ENCODE measurements at places on chromosomes 7 and 10.

GRCh38 chr10:48803801-48804584 lies 119.3 kb downstream of the WDFY4 start:
- DNase-seq = no peak

GRCh38 chr10:118915161-118915560 lies 114.4 kb upstream of the NANOS1 start:
- DNase-seq = no peak

GRCh38 chr7:100132126-100132525 lies 5.4 kb downstream of the MBLAC1 start:
- DNase-seq = no peak

DNA sequence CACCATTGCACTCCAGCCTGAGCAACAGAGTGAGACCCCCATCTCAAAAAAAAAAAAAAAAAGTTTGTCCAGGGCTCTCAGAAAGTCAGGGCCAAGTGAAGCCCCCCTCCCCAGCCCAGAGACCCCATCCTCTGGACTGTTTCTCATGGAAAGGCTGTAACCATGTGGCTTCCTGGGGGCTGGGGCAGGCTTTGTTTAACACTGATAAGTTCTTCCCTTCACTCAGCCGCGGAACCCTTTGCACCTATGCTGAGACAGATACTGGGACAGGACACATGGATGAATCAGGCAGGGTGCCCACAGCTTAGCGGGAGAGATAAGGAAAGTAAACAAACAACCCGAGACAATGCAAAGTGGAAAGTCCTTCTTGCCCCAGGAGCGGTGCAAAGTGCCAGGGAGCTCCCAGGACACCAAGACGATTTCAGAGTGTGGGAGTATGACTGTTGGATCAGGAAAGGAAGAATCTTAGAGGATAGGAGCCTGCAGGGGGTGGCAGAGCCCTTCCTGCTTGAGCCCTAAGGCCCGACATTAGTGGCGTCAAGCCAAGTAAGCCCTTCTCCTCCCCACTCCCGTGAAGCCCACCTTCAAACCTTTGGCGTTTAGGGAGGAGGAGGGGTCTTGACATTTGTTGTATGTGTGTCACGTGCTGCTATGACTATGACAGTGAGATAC lies 11.6 kb downstream of the MLXIPL start:
- DNase-seq = no peak

DNA sequence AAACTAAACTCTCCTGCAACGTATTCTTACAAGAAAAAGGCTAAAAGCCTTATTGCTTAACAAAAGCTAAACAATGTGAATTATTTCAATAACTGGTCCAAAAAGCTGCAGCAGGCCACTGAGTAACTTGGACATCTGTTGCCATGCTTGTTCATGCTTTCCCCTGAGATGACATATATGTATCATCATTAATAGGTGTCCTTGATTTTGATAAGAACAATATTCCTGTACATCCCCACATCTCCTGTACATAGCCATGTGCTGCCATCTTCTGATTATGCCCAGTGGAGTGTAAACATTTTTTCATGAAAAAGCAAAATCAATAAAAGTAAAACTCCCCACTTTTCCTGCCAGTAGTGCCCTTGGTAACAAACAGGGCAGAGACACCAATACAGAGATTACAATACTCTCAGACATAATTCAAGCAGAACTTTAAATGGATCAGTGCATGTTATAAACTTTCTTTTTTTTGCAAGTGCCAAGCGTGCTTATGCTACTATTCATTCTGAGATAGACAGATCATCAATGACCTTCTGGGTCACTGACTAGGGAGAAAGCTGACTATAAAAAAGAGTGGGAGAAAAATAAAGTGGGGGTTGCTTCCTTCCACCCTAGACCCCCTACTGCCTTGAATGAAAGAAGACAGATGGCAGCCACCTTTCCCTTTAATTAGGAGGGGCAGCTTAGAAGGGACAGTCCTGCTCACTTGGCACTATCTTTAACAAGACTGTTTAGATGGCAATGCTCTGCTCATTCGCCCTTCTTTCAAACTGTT lies 205.5 kb upstream of the KLF14 start:
- no peak for DNase-seq

GRCh38 chr10:8278099-8278498 lies 223.6 kb downstream of the GATA3 start:
- DNase-seq = no peak

DNA sequence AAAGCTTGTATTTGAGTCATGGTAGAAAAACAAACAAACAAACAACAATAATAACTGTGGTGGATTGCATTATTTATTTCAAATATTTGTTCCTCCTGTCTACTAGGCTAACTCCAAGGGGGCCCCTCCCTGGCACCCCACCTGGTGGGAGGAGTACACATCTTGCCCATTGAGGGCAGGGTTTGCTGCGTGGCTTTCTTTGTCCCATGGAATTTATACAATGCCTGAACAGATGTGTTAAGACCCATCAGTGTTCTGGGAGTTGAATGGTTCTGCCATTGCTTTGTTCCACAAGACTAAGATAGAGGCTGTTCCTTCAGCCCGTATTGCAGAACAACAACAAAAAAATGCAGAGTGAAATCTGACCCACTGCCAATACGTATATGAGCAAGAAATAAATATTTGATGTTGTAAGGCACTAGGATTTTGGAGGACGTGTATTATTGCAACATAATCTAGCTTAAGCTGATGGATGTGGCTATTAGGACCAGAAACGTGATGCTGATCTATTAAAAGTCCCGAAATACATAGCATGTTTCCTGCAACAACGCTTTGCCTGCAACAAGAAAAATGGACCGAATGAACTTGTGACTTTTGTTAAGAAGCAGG lies 119.1 kb upstream of the JCAD start:
- no peak for DNase-seq

GRCh38 chr10:112778579-112778978 lies 171.5 kb upstream of the TCF7L2 start:
- DNase-seq = no peak

- DNase-seq = no peak
These were observed 17.1 kb downstream of the SLIT1 start for GRCh38 chr10:97168645-97169044.

Data from NCI-H1694 (cell line).